Bone marrow (tissue), 2 donors: ENCODE measurements at places on chromosomes 6 and 20.

GRCh38 chr6:29845405-29846006 lies 17.9 kb downstream of the HLA-G start:
- DNase-seq: no peak

DNA sequence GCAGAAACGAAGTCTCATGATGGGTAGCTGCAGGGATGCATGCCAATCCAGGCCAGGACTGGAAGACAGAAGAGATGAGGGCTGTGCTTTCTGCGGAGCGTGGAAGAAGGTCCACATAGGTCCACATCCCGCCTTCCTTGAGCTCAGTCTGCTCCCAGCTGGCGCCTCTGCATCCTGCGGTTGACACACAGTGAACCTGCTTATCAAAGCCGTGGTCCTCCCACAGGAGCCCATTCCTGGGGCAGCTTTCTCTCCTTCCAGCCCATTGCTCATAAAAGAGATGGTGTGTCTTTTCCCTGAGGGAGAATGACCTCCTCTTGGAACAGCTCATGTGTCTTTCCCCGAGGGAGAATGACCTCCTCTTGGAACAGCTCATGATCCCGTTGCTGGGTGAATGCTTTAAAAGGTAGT lies 225.4 kb downstream of the CDH4 start:
- no peak for DNase-seq

DNA sequence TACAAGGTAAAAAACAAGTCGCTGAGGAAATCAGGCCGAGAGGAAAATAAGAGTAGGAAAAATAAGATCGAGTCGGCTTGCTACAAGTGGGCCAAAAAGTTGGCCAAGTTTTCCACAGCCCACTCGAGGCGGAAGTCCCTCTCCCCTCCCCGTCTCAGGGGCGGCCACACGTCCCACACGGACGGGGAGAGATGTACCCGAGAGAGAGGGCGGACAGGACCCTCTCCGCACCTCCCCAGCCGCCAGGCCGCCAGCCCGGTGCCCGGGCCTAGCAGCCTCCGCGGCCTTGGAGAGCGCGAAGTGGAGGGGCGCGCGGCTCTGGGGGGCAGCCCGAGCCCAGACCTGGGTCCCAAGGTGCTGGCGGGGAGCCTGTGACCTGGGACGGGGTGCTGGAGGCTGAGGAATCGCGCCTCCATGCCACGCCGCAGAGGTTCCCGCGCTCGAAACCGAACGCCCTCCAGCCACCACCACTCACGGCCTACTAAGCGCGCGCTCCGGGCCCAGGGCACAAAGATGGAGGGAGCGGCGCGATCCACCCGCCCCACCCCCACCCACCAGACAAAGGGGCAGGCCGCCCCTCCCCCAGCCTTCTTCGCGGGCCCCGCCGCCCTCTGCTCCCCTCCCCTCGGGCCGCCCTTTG lies 1.9 kb upstream of the HMGA1 start:
- no peak for DNase-seq

GRCh38 chr6:6407071-6407741 lies 86.7 kb upstream of the F13A1 start:
- peak; percentile 89 for DNase-seq

DNA sequence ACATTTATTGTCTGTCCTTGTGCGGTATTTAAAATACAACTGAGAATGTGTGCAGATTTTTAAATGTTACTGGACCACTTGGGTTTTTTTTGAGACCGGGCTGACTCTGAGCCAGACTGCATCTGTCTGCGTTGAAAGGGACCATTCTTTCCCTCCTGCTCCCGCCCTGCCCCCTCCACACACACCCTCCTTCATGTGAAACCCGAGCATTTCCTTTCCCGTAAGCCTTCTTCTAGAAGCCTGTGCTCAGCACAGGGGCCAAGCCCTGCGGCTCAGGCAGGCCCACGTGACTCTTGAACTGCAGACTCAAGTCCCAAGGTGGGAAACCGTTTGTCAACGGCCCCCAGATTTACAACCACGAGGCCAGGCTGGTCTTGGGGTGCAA lies 82.7 kb upstream of the FOXC1 start:
- DNase-seq: no peak

- DNase-seq: no peak
Measured at GRCh38 chr6:134908906-134909516, 40.9 kb downstream of the ALDH8A1 start.

- DNase-seq: no peak
Measured at GRCh38 chr6:35079311-35080000, 61.7 kb downstream of the TCP11 start.

DNA sequence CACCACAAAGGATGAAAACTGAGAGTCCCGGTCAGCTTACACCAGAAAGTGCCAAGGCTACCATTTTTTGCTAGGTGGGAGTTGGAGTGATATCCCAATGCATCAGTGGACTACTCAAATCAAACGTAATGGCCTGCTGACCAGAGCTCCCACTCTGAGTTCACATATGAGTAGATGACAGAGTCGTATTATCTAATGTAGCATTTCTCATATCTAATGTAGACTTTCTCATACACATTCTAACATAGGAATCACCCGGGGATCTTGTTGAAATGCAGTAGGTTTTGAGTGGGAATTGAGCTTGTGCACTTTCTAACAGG lies 38.4 kb upstream of the FUCA2 start:
- DNase-seq: no peak

GRCh38 chr6:157610451-157610999 lies 212.5 kb upstream of the SNX9 start:
- no peak for DNase-seq

DNA sequence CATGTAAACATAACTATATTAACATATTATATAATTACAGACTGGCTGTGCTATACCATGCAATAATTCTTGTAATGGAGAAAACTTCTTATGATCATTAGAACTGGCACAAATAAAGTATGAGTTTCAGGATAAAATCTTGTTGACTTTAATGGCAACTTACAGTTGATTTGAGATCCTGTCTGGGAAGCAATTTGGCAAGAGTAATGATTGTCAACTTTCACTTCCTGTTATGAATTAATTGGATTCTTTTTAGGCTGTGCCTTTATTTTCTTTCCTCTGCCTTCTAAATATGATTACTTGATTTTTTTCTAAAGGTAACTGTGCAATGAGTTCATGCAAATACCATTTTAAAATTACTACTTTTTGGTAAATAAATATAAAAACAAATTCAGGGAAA lies 158.1 kb upstream of the B3GAT2 start:
- no peak for DNase-seq

DNA sequence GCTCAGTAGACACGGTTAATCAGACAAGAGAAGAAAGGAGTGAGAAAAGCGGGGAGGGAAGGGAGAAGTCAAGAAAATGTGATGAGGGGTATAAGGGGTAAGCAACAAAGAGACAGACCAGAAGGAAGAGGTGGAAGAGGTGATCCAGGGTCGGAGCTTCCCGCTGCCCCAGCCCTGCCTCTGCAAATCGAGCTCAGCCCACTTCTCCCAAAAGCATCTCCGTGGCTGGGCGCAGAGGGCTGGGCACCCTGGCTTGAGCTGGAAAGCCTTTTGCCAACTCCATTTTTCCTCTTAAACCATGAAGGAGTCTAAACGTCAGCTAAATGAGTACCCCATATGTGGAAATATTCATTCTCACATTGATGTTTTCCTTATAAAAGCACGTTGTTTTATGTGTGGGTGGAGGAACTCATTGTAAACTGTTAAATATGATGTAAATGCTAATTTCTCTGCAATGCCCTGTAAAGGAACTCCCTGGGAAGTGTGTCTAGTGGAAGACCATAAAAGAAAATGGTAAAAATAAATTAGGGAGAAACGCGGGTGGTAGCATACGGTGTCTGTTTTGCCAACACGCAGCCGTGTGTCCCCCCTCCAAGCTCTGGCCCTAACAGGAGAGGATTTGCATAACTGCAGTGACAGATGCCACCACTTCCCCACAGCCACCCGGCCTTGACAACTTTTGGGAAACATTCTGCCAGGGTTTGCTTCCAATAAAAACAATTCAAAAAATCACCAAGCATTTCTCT lies 55.2 kb upstream of the MAFB start:
- DNase-seq: no peak

DNA sequence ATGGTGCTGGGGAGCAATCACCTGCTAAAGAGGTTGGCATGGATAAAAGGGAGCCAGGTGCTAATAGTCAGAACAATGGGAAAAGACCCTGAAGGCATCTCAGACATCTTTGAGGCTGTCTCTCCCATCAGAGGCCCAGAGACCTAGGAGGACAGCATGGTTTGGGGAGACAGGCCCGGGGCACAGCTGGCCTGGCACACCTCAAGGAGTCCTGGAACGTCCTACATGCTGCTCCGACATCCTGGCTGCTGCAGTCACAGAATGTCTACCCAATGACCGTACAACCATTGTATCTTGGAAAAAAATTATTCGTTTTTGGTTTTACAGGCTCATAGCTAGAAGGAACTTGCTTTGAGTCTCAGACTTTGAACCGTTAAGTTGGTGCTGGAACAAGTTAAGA lies 4.4 kb downstream of the GMDS start:
- no peak for DNase-seq

DNA sequence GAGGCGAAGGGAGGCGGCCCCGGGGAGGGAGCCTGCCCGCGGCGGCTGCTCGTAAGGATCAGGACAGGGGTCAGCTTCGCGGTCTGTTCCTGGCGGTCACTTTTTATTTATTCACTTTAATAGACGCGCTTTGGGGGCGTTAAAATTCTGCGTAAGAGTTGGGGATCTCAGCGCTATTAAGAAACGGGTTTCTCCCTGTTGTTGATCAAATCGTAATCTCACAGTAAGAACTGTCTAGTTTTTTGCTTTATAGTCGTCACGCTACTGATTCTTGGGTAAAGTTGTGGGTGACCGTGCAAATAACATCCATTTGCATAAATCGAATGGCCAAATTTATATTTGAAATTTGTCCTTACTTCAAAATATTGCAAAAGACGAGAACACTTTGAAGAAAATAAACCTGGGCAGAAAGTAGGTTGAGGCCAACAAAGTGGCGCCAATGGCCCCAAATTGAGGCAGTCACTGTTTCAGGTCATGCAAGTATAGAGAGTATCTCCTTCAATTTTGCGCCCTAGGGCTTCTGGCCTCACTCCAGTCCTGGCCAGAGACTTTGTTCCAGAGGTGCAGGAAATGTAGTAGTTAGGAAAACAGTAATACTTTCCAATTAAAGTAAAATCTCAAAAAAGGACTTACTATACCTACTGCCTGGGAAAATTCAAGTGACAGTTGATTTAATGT lies 963 bp upstream of the RMND1 start:
- DNase-seq: no peak

- DNase-seq: no peak
Measured at GRCh38 chr6:109121411-109121810, 26.1 kb downstream of the CEP57L1 start.

- no peak for DNase-seq
Measured at GRCh38 chr20:24971376-24972101, 21.0 kb downstream of the APMAP start.

DNA sequence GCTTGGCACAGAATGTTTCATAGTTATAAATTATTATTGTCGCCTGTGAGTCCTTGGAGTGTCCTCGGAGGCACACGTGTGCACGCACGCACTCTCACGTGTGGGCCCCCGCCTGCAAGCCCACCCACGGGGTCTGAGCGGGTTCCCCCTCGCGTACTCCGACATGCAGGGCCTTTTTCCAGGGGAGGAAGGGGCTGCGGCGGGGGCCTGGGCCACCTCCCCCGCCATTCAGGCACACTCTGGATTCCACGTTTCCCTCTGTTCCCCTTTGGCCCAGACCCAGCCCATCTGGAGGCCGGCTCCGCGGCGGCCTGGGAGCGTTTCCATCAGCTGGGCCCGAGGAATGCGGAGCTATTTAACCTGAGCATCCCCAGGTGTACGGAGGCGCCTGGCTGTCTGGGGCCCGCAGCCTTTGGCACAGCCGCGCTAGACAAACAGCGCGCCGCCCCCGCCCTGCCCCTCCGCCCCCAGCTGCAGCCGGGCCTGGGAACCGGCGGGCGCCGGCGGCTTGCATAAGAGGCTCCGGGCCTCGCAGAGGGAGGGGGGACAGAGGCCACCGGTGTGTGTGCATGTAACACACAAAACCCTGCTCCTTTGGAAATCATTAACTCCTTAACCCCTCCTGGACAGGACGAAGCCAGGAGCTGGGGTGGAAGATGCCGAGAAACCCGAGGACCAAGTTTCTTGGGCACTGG lies 3.3 kb downstream of the ID1 start:
- DNase-seq: no peak

DNA sequence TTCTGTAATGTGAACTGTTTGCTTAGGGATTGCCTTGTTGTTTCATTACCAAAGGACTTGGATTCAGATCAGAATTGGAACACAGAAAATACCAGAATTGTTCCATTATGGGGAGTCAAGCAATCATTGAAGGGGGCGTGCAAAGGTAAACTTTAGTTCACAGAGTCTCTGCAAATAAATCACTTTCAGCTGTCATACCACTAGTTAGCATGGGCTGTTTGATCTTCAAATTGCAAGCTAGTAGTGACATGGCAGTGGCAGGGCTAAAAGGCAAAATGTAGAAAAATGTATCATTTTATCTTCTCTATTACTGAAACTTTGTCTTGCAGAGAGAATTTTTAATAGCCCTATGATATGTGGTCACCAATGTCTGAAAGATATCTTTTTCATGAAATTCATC lies 483.2 kb upstream of the NRSN1 start:
- no peak for DNase-seq

- no peak for DNase-seq
Measured at GRCh38 chr6:5359417-5359816, 98.1 kb downstream of the FARS2 start.

- DNase-seq: no peak
Measured at GRCh38 chr6:43867996-43868395, 98.0 kb downstream of the VEGFA start.

- DNase-seq: no peak
Measured at GRCh38 chr6:89952105-89952671, 57.9 kb downstream of the GJA10 start.

GRCh38 chr6:113318575-113318917 lies 538.6 kb upstream of the MARCKS start:
- no peak for DNase-seq

DNA sequence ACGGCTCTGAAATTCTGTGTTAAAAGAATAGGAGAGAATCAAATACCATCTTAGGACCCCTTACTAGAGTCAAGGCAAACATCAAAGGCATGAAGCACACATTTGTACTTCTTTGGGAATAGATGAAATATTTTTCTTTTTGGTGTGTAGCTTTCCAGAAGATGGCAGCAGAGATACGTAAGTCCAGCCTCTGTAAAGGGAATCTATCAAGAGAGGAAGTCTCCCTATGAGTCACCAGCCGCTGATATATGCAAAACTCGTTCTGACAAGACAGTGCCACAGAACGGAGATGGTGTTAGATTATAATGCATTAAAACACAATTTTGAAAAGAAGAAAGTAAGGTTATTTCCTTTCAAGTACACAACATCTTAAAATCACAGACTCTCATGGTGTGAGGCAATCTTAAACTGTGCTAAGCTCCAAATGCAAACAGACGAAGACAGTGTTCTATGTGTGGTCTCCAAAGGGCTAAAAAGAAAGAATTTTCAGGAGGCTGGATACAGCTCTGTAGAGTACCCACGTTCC lies 120.0 kb upstream of the AGPAT4 start:
- DNase-seq: no peak

GRCh38 chr6:29965873-29966601 lies 23.7 kb downstream of the HLA-A start:
- peak; percentile 47 for DNase-seq

DNA sequence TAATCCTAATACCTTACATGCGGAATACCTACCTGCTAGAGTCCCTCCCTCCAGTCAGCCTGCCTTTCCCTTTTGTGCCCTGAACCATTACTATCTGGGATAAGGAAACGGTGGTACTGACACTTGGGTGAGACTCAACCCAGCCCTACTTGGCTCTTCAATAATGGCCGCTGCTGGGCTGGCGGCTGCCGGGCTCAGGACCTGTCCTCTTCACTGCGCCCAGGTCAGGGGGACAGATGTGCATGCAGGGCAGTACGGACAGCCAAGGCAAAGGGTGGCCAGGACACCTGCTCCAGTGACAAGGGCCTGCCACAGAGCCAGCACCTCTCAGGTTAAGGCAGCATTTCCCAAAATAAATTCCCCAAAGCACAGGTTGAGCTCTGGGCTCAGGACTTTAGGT lies 29.9 kb downstream of the UBE2V1 start:
- DNase-seq: no peak
